ENCODE measurements at places on chromosomes 6 and 20.

GRCh38 chr6:16295471-16295870 is 57.1 kb downstream of the GMPR start:
- DNase-seq = no peak

GRCh38 chr6:96702626-96703025 is 134.7 kb downstream of the GPR63 start:
- no peak for DNase-seq

GRCh38 chr6:168301648-168302398 is 17.8 kb downstream of the DACT2 start:
- DNase-seq = no peak

DNA sequence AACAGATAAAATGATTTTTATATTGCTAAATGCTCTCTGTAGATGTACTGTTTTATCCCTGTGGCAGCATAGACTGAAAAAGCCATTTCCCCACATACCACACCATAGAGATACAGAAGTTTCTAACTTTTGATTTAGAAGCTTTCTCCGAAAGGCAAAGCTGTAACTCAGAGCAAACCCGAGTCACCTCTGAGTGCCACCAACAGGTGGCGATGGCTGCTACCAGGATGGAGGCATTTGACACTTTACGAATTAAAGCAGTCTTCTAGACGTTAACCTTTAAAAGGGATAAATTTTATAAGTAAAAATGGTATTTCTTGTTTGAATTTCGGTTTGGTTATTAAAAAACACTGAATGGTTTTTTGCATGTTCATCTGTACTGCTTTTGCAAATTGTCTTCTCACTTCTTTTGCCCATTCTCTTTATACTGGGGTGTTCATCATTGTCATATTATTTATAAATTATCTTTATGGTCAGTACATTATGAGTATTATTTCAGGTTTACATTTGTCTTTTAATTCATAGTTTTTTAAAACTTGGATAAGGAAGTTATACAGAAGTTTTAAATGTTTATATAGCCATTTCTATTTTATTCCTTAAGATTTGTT is 201.0 kb upstream of the CEP162 start:
- no peak for DNase-seq
